ENCODE measurements at places on chromosomes 3 and 15.

DNA sequence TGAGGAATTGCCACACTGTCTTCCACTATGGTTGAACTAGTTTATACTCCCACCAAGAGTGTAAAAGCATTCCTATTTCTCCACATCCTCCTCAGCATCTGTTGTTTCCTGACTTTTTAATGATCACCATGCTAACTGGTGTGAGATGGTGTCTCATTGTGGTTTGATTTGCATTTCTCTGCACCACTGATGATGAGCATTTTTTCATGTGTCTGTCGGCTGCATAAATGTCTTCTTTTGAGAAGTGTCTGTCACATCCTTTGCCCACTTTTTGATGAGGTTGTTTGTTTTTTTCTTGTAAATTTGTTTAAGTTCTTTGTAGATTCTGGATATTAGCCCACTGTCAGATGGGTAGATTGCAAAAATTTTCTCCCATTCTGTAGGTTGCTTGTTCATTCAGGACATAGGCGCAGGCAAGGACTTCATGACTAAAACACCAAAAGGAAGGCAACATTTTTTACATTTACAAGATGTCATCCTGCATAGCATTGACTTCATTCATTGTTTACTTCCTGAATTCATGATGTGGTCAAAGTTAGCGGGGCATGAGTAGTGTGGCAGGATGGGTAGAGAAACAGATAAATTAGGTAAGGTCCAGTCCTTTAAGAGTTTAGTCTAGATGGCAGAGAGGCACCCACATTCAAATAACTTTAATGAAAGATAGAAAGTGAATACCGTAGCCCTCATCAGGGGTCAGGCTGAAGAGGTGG lies 45.1 kb upstream of the LPP start:
- no peak for DNase-seq

DNA sequence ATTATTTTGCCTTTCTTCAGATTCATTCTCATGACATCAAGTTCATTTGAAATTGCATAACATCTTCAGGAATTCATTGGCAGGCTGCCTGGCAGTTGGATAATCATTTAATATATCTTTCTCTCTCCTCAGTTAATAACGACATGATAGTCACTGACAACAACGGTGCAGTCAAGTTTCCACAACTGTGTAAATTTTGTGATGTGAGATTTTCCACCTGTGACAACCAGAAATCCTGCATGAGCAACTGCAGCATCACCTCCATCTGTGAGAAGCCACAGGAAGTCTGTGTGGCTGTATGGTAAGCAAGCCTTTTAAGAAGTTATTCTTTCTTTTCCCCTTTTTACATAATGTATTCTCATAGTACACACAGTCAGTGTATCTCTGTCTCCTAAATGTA lies 38.2 kb downstream of the TGFBR2 start:
- DNase-seq, result no peak

DNA sequence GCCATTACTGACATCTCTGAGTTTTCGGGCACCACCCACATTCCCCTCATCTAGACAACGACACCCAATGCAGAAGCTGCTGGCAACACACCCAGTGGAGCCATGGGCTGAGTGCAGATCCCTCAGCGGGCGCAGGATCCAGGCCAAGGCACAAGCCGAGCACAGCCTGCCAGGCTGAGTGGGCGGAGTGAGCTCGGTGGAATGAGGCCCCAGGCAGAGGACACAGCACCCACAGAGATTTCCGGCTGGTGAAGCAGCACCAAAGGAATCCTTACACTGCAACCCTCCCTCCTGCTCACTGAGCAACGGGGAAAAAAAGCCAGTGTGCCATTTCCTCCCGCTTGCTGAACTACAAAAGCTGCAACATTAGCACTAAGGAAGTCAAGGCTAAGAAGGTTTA lies 34.3 kb downstream of the ZMAT3 start:
- no peak for DNase-seq

- no peak for DNase-seq
These were observed 12.8 kb upstream of the MEIS2 start for GRCh38 chr15:37112971-37113670.

DNA sequence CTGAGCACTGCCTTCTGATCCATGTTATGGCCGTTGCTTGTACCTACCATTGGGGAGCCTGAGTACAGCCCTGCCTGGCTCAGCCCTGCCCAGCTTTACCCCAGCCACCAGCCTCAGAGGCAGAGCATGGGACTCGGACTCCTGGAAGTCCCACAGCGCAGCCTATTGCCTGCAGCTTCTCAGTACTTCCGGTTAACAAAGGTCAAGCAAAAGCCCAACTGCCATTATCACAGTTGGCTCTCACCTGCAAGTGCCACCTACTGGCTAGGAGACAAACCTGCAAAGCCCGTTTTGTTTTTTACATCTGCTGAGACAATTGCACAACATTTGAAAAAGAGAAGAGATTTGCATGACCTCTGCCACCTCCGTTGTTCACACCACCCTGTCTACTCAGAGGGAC lies 1081.7 kb downstream of the NAALADL2 start:
- no peak for DNase-seq

DNA sequence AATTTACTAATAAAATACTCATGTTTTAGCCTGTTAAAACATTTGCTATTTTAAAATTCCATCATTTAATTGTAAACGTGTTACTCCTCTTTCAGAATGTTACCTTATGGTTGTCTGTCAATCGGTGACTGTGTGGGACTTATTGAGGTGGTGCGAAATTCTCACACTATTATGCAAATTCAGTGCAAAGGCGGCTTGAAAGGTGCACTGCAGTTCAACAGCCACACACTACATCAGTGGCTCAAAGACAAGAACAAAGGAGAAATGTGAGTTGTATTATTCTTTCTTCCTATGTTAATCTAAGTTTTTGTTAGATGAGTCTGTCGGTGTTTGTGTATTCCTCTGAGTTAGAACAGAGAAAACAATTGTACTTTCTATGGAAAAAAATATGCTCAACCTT lies 21.7 kb downstream of the KCNMB3 start:
- DNase-seq, result no peak

DNA sequence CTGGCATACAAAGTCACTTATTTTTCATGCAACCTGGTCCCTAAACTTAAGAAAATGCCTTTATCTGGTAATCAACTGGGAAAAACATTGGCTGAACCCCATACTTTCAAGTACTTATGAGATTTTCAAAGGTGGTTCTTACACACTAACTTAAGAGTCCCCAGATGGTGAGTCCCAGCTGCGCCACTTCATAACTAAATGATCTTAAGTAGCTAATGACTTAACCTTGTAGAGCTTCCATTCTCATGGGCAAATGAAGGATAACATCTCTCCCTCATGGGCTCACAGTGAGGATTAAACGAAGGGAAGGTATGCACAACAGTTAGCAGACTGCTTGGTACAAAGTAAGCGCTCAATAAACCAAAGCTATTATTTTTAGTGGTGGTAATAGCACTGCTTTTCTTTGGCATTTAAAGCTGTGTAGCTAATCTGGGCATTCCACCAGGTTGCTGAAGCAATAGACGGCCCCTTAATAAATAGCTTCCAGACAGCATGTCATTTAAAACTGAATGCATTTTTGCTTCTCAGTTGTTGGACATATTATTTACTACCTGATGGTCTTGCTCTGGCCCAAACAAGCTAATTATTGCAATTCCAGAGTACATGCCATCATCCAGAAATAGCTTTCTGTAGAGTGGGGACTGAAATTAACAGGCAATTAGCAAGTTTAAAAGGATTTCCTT lies 55.4 kb downstream of the LIPC start:
- no peak for DNase-seq

DNA sequence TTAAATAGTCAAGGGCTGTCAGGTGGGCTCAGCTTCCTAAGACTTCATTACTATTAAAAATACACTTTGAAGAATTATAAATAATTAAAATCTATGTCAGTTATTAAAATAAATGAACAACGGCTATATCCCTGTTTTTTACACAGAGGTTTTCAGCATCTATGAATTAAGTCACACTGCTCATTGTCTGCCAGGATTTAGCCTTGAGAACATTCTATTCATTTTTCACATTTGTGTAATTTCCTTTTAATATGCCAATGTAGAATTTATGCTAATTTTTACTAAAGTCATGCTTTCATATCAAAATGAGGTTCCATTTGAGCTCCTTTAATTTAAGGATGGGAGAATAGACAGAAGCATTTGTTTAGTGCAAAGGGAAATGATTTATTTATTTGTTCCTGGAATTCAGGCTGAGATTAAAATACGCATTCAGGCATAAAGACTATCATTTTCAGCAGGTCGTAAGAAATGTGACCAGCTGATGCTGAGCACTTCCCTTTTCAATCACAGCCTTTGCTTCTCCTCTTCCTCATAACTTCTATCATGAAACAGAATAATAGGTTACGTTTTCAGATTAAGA lies 345.1 kb downstream of the MFSD1 start:
- no peak for DNase-seq

DNA sequence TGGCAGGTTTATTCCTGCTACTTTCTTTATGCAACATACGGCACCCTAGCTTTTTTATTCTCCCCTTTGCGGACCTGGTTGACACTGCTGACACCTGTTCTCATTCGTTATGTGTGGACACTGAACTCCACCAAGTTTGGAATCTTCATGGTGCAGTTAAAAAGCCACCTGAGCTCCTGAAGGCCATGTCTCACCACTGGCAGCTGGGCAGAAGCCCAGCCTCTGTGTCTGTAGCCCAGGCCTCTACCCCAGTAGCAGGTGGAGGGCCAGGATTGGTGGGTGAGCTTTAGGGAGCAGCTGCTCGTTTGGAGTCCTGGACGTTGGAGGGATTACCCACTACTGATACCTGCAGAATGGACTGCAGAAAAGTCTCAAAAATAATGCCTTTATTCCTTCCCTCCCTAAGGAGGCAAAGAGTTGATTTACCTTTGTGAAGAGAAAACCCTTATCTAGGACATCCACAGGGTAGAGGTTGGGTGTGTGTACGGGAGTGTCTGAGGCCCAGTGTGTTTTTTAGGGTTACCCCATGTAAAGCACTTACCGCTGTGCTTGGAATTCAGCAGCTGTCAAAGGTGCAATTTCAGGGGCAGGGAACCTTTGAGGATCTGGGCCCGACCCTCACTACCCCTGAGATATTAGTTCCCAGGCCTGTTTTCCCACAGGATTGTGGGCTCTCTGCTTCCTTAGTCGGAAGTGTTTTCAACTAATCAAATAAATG lies 637 bp upstream of the CCNDBP1 start:
- DNase-seq, result no peak

DNA sequence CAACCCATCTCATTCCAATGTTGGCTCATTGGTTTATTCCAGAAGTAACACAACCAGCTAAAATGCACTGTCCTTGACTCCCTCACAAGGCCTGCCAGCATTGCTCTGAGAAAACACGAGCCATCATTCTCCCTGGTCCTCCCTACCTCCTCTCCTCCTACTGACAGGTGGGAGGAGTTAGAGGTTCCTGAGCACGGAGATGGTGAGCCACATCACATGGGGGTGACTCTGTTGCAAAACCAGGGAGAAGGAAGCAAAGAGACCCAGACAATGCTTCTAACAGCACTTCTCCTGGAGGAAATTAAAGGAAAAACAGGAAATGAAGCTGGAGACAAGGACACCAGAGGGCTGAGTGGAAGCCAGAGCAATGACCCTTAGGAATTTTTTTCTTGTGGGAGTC lies 667.4 kb downstream of the NTRK3 start:
- DNase-seq, result no peak

DNA sequence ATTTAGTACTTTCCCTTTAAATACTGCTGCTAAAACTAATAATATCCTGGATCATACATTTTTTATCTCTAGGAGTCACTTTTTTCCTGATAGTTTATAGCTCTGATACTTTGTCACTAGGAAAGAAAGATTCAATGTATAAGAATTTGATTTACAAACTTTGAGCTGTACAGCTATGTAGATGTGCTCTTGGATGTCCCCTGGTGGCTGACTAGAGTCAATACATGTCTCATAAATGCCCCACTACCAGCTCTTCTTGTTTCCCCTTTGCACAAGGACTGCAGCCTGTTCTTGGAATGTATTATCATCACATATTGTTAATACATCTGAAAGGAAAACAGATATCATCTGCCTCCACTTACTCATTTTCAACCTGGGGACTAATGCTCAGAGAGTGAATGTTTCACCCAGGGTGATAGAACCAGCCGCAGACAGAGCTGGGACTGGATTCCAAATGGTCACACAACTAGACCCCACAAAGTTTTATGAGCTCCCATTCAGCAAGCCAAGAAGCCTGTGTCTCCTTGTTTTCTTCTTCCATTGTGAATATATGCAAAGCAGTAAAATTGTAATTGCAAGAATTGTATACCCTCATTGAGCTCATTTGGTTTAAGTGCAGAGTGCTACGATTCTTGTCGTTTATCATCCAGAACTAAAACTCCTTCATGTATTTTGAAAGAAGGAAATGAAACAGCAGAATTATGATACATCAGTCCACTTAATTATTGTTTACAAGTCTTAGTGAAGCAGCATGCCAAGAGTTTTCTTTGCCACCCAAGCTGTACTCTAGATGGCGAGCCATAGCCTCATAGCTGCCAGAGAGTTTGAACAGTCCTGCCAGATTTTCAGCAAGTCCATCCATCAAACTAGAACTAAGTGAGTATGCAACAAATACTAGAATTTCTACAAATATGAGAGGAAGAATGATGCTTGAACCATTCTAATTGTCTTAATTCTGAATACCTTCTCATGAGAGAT lies 261.6 kb upstream of the LMCD1 start:
- DNase-seq, result peak; percentile 16

DNA sequence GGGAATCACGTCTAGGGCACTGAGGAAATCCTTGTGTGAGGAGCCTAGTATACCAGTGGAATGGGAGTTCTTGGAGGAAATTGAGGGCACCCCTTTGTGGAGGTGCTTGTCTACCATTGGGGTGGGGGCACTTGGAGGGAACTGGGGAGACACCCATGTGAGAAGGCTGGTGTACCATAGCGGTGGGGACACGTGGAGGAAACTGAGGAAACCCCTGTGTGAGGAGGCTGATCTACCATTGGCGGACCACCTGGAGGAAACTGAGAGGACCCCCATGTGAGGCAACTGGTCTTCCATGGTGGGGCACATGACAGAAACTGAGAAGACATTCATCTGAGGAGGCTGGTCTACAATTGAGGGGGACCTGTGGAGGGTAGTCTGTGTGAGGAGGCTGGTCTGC lies 164.5 kb downstream of the FBLN2 start:
- no peak for DNase-seq
